Fibroblast of pulmonary artery (primary cell): ENCODE measurements at places on chromosomes 6 and 20.
A peak's percentile ranks its signal among the peaks of the same experiment; 100 is the strongest.

GRCh38 chr20:61449057-61449609 is 197.1 kb downstream of the CDH4 start:
- no peak for DNase-seq

- DNase-seq, result peak; percentile 93
These were observed 18.1 kb downstream of the TUBB2B start for GRCh38 chr6:3209114-3210023.

- DNase-seq, result peak; percentile 7
These were observed 721.4 kb upstream of the FLRT3 start for GRCh38 chr20:15058841-15059240.

DNA sequence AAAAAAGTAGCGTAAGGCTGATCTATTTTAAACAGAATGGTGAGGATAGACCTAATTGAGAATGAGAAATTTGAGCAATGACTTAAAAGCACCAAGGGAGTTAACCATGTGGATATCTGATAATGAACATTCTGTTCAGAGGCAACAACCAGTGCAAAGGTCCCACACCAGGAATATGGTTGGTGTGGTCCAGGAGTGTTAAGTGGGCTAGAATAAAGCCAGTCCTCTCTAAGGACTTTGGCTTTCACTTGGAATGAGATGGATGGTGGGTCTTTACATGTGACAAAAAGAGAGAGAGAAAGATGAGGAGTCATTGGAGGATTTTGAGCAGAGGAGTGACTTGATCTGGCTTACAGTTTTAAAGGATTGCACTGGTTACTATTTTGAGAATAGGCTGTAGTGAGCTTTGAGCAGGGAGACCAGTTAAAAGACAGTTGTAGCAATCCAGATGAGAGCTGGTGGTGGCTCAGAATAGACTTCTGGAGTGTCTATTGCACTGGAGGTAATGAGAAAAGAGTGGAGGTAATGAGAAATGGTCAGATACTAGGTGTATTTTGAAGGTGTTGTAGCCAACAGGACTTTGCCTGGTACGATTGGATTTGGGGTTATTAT is 89.8 kb downstream of the SCAF8 start:
- no peak for DNase-seq

GRCh38 chr20:1907586-1907985 is 12.4 kb downstream of the SIRPA start:
- DNase-seq, result peak; percentile 48

GRCh38 chr6:14804785-14805210 is 441.1 kb upstream of the JARID2 start:
- DNase-seq, result peak; percentile 93
